ENCODE measurements at places on chromosomes 11 and 22.

DNA sequence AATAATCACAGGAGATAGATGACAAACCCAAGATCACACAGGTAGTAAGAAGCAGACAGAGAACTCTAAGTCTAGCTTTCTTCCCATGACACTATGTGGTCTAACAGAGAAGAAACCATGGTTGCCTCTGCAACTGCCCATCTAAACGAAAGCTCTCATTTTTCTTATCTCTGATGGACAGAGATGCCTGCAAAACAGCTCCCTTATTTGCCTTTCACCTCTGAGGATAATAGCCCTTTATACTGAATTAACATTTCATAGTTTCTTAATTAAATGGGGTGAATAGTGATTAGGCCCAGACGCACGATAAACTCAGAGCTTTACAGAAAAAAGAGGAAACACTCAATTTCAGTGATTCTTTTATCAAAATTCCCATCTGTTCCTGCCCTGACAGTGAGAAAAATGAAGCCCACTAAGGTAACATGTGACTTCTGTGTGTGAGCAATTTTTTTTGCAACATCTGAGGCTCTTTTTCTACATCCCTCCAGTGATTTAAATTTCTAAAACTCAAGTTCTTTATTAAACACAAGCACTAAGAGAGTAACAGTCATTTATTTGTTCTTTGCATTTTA, 24.6 kb downstream of the OR2AG2 start:
- no peak for DNase-seq

GRCh38 chr11:503179-503981, 3.7 kb downstream of the RNH1 start:
- DNase-seq, result no peak

- no peak for DNase-seq
Measured at GRCh38 chr11:4063348-4063747, 31.3 kb upstream of the RRM1 start.

- DNase-seq, result no peak
Measured at GRCh38 chr11:75311858-75312288, 39.6 kb downstream of the ARRB1 start.

GRCh38 chr11:129939510-129939909, 44.1 kb upstream of the NFRKB start:
- DNase-seq, result no peak

GRCh38 chr11:123603666-123604065, 50.8 kb downstream of the SCN3B start:
- no peak for DNase-seq

DNA sequence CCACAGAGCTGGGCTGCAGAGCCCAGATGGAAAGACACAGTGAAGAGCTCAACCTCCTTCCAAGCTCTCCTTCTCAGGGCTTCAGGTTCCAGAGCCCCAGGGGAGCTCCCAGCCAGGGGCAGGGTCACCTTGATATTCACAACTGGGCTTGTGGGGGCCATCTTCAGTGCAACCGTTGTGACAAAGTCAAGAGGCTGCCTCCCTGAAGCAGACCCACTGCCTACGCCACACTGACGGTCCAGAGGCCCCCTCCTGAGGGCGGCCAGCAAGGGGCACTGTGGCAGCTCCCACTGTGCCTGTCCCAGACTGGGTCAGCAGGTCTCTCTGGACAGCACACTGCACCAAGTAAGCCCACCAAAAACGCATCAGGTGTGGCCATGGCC, 84.1 kb downstream of the DGCR2 start:
- DNase-seq, result no peak

DNA sequence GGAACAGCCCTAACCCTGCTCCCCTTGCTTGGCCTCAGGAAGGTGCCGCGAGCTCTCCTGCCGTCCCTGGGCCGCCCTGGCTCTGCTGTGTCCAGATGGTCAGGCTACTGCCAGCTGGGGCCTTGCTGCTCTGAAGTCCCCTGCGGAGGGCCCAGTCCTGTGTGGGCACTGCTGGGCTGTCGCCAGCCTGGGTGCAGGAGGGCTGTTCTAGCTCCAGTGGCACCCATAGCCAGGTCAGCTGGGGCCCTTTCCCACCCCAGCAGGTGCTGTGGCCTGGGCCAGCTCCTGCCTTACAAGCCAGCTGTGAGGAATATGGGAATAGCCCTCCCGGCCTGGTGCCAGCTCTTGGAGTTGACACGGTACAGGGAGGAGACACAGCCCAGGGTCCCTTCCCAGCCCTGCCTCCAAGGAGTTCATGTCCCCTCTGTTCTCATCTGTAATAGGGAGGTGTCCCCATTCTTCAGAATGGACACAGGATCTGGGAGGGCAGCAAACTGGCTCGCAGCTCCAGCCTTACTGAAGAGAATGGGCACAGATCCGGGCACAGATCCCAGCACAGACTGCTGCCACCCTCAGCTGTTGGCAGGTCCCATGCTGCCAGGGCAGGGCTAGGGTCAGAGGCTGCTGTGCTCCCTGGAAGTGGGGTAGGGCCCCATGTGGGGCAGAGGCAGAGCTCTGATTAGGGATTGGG, 3.9 kb downstream of the DERL3 start:
- DNase-seq, result no peak

DNA sequence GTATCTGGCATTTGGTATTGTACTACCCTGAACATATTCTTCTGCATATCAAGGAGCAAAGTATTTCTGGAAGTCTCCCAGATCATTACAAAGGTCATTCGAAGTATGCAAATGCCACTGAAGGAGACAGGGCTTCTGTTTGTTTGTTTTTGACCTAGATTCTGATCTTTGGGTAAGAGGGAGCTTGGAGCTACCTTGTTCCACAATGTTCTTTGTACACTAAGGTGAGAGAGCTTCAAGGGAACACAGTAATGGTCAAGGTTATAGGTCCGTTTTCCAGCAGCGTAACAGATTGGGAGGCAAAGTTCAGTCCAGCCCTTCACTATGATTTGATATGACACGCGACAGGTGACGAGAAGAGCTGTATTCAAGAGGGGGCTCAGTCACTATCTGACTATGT, 10.0 kb downstream of the OPCML start:
- DNase-seq, result no peak

DNA sequence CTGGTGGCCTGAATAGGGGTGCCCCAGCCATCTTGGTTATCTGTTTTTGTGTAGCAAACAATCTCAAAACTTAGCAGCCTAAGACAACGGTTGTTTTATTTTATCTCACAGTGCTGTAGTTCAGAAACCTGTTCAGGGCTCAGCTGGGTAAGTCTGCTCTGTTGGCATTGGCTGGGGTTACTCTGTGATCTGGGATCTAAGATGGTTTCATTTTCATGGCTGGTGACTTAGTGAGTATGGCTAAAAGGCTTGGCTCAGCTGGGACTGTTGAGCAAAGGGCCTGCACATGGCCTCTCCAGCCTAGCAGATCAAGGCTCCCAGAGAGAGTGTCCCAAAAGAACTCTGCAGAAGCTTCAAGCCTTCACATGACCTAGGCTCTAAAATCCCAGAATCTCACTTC, 60.8 kb upstream of the POU2AF1 start:
- no peak for DNase-seq

DNA sequence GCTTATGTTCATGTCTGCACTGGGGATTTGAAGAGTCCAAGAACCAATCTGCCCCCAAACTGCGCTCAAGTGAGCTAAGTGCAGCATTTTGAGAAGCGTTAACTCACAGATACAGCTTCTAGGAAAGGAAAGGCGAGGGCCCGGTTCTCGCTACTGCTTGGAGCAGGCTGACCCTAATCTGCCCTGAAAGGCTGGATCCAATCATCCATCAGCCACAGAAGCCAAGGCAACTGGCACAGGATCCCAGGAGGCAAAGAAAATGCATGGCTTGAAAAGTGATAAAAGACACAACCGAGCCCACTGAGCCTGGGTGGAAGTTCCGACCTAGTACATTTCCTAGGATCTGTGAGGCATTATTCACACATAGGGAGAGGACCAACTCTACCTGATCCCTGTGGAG, 174.8 kb downstream of the LARGE1 start:
- DNase-seq, result no peak

- no peak for DNase-seq
Measured at GRCh38 chr22:48772286-48772907, 1055.3 kb downstream of the BRD1 start.

DNA sequence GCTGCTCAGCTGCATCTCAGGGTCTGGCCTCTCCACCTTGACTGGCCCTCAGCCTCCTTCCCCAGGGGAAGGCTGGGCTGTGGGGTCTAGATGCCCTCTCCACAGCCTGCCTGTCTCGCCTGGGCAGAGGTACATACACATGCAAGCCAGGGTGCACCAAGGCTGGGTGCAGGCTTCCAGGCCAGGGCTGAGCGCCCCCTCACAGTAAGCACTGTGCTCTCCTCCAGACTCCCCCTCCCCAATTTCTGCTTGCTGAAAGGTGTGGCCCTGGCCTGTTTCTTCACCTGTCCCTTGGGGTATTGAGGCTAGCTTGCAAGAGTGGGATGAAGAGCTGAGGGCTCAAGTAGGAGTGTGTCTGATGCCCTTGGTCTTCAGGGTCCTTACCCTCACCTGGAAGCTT, 22.5 kb downstream of the RELT start:
- no peak for DNase-seq

DNA sequence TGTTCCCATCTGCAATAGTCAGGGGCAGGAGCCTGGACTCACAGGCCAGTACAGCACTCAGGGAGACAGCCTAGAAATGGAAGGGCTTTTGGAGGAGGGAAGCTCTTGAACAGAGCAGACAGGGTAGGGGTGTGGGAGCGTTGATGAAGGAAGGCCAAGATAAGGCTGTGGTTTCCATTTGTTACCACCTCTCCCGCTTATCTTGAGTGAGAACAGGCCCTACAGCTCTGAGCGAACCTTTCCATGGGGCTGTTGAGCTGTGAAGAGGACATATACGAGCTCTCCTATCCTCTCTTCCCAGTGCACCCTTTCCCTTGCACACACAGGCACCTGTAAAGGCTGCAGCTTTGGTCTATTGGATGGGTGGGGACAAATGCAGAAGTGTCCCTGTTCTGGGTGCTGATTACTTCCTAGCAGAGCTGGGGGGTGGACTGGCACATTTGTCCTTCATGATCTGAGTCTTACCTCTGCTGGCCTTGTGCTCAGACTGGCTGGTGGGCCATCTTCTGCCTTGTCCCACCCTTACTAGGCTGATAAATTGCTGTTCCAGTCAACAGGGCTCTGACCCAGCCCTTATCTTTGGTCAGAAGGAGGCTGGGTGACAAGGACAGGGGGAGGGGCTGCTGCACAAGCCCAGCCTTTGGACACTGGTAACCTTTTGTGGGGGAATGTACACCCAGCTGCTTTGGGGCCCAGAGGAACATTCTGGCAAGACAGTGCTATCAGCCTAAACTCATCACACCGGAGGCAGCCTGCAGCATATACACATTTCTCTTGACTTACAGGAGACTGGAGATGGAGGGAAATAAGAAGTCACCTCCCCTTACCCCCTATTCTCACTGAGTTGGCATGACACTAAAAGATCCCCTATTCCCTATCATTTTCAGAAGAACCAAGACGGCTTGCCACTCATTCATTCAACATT, 80.1 kb upstream of the NNMT start:
- DNase-seq, result no peak

GRCh38 chr22:37274380-37274862, 7.9 kb upstream of the CYTH4 start:
- no peak for DNase-seq

GRCh38 chr22:40055143-40055883, 60.6 kb downstream of the FAM83F start:
- DNase-seq, result no peak

GRCh38 chr11:69079661-69080256, 31.0 kb downstream of the TPCN2 start:
- no peak for DNase-seq

DNA sequence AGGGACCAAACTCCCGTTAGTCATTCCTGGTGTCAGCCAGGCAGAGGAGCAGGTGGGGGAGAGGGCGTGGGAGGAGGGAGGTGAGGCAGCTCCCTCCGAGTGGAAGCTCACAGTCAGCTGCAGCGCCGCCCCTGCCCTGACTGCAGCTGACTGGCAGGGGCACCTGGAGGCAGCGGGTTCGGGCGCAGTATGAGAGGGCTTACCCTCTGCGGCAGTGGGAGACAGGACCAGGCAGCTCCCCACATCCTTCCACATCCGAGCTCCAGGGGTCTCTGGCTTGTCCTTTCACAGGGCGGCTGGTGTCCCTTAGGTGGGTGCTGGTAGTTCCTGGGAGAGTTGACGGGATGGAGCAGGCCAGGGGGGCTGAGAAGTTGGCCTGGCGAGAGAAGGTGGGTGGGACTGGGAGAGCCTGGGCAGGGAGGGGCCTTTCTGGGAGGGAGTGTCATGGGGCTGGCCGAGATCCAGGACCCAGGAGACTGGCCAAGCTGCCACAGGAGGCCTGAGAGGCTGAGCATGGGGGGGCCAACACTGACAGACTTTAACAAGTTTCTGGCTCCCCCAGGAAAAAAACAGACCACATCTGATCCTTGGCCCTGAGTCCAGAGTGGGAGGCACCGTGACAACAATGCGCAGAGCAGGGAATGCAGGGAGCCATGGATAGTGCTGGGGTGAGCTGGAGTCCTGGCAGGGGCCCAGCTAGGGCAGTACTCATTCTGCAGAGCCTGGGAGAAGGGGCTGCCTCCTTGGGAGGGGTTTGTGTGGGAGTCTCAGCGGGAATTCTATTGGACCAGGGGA, 4.9 kb downstream of the ADORA2A start:
- DNase-seq, result no peak

DNA sequence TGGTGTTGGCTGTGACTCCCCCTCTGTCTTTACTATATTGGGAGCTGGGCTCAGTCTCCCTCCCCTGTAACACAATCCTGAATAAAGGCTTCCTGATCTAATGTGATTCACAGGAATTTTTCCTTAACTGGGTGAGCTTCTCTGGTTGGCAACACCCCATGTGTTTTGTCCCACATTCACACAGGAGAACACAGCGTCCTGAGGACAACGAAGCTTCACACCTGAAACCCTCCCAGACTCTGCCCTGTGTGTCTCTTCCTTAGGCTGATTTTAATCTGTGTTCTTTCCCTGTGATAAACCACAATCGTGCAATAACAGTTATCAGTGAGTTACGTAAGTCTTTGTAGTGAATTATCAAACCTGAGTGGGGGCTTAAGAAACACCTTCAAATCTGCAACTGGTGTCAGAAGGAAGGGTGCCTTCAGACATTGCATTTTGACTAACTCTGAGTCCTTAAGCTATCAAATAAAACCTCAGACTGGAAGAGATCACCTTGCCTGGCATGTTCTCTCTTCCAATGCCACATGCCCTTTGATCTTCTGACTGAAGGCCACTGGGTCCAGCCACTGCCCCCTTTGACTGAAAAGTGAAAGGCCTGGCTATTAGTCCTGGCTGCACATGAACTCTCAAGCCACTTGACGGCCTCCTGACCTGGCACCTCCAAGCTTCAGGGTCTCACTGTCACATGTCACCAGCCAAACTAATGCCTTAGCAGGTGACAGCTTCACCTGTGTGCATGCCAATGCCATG, 17.3 kb downstream of the APOL3 start:
- DNase-seq, result no peak

DNA sequence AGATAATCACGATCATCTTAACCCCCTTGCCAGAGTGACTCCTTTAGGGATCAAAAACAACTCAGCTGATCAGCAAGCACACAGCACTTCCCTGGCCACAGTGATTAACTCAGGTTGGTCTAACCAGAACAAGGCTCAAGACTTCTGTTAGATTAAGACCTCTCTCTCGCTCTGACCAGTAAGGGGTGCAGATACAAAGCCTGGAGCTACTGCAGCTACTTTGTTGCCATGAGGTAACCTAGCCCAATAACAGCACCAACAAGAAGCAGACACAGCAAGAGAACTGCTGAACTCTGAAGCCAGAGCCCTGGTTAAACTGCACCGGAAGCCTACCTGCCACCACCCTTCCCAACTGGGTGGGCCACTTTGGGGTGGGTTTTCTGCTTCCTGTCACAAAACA, 42.0 kb downstream of the LINC01488 start:
- no peak for DNase-seq

Data from SJSA1 (cell line).